ENCODE measurements at places on chromosomes 13 and 19. TPM values are rescaled to one million over a fixed set of nuclear protein-coding genes. Genes with fewer than 3 reads are reported as not detected.

The C13orf46 gene
- polyA plus RNA-seq: 0.34 TPM

- no peak for DNase-seq
Measured at GRCh38 chr13:60491531-60491930, 94.5 kb downstream of the TDRD3 start.

DNA sequence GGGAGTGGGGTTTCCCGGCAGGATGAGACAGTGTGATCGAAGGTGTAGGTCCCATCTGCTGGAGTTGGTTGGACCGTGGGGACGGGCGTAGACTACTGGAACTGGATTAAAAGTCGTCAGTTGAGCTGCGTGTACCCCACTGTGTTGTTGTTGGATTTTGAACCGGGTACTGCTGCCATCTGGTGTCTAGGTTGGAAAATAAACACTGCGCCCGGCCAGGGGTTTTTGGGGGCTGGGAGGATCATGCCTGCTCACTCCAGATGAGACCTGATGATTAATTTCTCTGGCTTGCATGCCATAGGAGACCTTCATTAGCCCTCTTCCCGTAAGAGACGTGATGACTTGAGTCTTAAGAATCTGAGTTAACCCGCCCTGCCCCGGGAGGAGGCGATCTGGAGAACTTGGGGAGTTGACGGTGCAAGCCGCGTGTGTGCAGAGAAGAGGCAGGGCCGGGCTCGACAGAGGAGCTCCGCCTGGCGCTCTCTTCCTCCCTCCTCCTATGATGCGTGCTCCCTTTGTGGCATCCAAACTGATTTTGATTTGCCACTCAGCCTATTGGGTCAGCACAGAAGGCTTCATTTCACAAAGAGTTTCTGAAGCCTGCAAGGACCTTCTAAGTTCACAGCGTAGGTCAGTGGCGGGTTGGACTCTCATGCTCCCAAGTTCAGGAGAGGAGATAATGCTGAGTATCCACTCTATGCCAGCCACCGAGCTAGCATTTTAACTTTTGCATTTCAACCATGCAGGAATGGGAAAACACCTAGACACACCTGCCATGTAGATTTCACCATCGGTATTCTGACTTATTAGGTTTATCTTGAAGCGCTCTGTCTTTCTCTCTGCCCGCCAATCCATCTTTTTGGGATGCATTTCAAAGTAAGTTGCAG lies 2.7 kb downstream of the UHRF1 start:
- peak; percentile 26 for DNase-seq

- no peak for DNase-seq
Measured at GRCh38 chr19:5973867-5974635, 3.9 kb downstream of the RANBP3 start.

DNA sequence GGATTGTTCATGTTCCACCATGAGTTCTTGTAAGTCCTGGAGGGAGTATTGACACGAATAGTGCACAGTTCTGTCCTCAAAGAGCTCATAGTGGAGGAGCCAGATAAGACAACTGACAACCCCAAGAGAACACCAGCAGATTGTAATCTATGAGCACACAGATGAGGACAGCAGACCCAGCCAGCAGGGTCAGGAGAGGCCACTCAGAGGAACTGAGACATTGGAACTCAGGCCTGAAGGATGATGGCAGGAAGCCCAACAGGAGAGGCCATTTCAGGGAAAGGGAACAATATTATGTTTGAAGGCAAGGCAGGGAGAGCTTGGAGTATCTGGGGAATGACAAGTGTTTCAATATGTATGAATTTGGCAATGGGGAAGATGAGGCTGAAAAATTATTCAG lies 63.7 kb upstream of the IPO5 start:
- no peak for DNase-seq

- no peak for DNase-seq
Measured at GRCh38 chr13:97302611-97303010, 80.5 kb downstream of the MBNL2 start.

DNA sequence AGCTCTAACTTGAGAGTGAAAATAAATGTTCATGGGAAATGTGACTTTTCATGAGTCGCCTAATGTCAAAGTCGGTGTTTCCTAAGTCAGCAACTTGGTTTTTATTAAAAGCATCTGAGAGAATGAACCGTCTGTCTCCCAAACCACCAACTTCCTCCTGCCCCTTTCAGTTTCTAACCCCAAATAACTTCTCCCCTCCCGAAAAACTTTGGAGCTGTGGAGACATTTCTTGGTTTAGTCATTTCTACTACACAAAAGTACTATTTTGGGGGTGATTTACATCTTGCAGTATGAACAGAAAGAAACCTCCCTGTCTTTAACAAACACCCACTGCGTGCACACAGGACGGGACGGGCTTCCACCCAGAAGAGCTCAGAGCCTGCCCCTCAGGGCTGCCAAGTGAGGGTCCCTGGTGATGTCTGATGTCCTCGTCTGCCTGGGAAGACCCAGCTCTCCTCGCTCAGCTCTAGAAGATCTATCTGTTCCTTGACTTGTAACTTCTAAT lies 65.0 kb downstream of the RASA3 start:
- no peak for DNase-seq
